Fibroblast of skin of abdomen (primary cell): ENCODE measurements at places on chromosomes 7 and 10.

DNA sequence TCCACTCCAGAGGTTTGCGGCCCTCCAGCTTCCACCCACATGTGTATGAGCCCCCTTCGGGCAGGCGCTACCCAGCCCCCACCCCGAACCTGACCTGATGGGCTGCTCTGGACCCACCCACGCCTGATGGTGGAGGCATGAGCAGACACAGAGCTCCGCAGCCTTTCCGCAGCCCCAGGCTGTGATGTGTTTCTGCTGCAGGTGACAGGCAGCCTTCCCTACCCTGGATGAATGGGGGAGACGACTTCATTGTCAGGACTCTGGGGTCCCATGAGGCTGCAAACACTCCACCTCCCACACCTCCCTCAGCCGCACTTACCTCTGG is 61.2 kb downstream of the OAT start:
- no peak for DNase-seq

DNA sequence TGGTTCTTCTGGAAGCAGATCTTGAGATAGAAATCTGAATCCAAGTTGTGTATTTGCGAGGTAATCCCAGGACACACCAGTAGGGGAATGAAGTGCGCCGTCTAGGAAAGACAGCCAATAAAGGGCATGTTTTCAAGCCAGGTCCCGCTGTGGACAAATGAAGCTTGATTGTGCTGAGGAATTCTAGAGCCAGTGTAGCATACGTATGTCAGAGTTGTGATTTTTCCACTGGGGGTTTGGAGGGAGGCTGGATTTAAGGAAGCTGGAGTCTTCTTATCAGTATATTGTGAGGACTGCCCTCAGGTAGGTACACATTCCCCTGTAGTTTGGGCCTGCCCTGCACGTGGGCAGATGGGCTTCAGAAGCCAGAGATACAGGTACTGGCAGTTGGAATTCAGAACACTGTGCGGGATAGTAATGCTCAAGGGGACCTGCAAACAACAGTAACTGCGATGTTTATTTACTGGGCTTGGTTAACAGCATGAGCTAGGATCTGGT is 50.9 kb downstream of the GALNT11 start:
- DNase-seq: no peak

DNA sequence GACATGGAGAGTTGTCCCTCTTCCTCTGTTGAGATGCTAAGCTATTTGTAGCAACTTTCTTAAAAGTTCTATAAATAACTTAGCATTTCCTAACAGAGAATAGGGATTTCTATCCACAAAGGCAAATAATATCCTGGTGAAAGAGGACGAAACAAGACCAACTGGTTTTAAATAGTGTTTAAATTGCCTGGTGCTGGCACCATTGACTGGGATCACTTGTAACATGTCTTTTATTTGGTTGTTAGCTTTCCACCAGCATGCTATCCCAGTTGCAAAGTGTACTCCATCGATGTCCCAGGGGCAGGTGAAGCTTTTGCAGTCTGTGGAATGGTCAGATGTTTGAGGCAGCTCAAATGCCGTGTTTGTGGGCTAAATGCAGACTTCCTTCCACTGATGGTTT is 3.7 kb downstream of the SUFU start:
- DNase-seq: no peak

GRCh38 chr10:74585231-74586087 is 240.9 kb upstream of the KAT6B start:
- DNase-seq: no peak

- DNase-seq: peak; percentile 34
Measured at GRCh38 chr10:79202188-79203013, 133.6 kb downstream of the ZMIZ1 start.

- no peak for DNase-seq
Measured at GRCh38 chr10:48671914-48672595, 12.6 kb upstream of the WDFY4 start.

DNA sequence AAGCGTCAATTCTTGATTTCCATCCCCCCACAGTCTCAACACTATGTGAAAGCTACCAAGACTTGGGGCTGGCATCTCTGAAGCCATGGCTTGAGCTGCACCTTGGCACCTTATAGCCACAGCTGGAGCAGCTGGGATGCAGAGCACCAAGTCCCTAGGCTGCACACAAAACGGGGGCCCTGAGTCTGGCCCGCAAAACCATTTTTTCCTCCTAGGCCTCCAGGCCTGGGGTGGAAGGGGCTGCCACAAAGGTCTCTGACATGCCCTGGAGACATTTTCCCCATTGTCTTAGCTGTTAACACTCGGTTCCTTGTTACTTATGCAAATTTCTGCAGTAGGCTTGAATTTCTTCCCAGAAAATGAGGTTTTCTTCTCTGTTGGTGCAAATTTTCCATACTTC is 89.8 kb upstream of the GNAI1 start:
- no peak for DNase-seq

- no peak for DNase-seq
Measured at GRCh38 chr7:107652642-107653041, 8.0 kb upstream of the SLC26A4 start.

DNA sequence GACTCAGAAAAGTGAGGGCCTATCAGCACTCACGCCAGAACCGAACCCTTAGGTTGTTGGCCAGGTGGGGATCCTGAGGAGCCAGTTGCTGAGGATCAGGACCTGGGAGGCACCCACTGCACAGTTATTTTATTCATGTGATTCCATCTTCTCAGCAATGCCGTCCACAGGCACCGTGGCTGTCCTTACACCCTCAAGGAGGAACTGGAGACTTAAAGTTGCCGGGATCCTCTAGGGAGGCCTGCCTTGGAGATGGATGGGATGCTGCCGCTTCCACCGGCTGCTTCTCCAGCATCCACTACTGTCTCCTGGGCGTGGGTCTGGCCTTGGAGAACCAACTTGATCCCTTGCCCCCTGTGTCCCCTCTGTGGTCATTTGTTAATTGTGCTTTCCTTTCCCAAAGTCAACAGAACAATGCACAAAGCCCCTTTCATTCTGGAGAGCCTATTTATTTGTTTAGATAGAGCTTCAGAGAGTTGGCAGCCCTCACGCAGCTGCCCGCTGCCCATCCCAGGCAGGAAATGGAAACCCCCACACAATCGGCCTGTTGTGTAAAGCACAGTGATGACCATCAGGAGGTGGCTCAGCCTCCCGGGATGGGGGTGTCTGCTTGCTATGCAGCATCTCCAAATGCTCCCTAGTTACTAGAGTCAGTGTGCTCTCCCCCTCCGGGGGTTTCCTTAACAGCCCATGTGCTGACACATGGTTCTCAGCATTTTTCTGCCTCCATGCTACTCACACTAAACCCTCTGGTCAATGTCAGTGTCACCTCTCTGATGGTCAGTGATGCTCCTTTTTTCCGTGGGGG is 52.9 kb upstream of the IGFBP3 start:
- no peak for DNase-seq

- no peak for DNase-seq
Measured at GRCh38 chr7:45609180-45609579, 35.0 kb downstream of the ADCY1 start.

DNA sequence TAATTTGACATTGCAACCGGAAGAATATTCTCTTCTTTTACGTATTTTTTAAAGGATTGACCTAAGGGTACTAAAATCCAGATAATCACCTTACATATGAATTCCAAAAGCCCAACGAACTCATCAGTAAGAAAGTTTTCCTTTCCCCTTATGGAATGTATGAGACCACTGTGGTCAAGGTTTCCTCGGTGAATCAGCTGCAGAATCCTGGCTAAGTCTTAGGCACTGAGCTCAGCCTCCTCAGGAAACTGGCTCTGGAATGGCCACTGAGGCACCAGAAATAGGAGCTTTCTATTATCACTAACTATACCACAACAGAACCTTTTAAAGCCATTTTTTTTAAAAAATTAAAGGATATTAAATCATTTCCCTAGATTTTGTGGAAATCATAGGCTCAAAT is 21.0 kb downstream of the SVIL start:
- DNase-seq: peak; percentile 63

- DNase-seq: peak; percentile 86
Measured at GRCh38 chr7:151940048-151940811, 16.0 kb upstream of the GALNTL5 start.

- DNase-seq: no peak
Measured at GRCh38 chr7:100386940-100387339, 13.7 kb downstream of the PILRA start.
